CD4-positive, CD25-positive, alpha-beta regulatory T cell (primary cell): ENCODE measurements at places on chromosomes 5 and 9. TPM values are rescaled to one million over a fixed set of nuclear protein-coding genes. Genes with fewer than 3 reads are reported as not detected.

Gene C8G
- total RNA-seq: 1.1 TPM

Gene CCNO
- not detected for total RNA-seq

Gene COL5A1
- 1.7 TPM for total RNA-seq

GRCh38 chr5:22295832-22296231 lies 557.3 kb downstream of the CDH12 start:
- no peak for DNase-seq
- H3K36me3 ChIP-seq: no peaks in the 10 kb centered on the region
- no peak overlapping the region for H3K27ac ChIP-seq

GRCh38 chr9:107727086-107727780 lies 237.7 kb upstream of the KLF4 start:
- no peak overlapping the region for H3K27ac ChIP-seq
- DNase-seq: no peak
- H3K27me3 ChIP-seq: no peaks in the 10 kb centered on the region

Gene MRNIP
- total RNA-seq: 46.4 TPM

Gene ANKRD18A
- 10.9 TPM for total RNA-seq

Gene INSL6
- not detected for total RNA-seq

Gene GPR150
- total RNA-seq: 0.37 TPM

Gene PNPLA7
- 12.4 TPM for total RNA-seq

GRCh38 chr5:66170195-66170919 lies 26.3 kb downstream of the SREK1 start:
- H3K27ac ChIP-seq: peak overlapping the region; percentile 85
- DNase-seq: no peak
- H3K4me3 ChIP-seq: peak overlapping the region; percentile 52
- H3K4me1 ChIP-seq: peaks cover 17% of the 10 kb centered on the region
- H3K36me3 ChIP-seq: peaks cover 40% of the 10 kb centered on the region

DNA sequence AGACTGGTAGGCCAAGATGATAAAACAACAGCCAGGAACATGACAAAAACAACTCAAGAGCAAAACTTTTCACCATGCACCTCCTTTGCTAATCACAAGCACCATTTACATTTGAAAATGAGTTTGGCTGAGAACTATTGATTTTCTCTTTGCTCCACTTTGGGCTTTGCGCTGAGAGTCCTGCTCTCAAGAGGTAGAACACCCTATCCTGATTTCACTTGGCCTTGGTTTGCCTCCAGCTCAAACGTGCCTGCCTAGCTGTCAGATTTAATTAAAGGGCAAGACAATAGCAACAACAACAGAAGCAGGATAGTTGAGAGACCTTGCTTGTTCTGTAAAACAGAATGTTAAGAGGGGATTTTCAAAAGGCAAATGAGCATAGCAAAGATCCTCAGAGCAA lies 128.2 kb upstream of the ASTN2 start:
- DNase-seq: no peak
- H3K4me1 ChIP-seq: no peaks in the 10 kb centered on the region
- no peak overlapping the region for H3K4me3 ChIP-seq
- no peak overlapping the region for H3K27ac ChIP-seq
- H3K27me3 ChIP-seq: no peaks in the 10 kb centered on the region
- H3K36me3 ChIP-seq: no peaks in the 10 kb centered on the region

GRCh38 chr9:137454145-137454596 lies 5.0 kb downstream of the NSMF start:
- H3K4me3 ChIP-seq: no peak overlapping the region
- H3K36me3 ChIP-seq: no peaks in the 10 kb centered on the region
- peaks cover 75% of the 10 kb centered on the region for H3K4me1 ChIP-seq
- H3K27me3 ChIP-seq: no peaks in the 10 kb centered on the region
- DNase-seq: peak; percentile 55
- peak overlapping the region; percentile 55 for H3K27ac ChIP-seq

DNA sequence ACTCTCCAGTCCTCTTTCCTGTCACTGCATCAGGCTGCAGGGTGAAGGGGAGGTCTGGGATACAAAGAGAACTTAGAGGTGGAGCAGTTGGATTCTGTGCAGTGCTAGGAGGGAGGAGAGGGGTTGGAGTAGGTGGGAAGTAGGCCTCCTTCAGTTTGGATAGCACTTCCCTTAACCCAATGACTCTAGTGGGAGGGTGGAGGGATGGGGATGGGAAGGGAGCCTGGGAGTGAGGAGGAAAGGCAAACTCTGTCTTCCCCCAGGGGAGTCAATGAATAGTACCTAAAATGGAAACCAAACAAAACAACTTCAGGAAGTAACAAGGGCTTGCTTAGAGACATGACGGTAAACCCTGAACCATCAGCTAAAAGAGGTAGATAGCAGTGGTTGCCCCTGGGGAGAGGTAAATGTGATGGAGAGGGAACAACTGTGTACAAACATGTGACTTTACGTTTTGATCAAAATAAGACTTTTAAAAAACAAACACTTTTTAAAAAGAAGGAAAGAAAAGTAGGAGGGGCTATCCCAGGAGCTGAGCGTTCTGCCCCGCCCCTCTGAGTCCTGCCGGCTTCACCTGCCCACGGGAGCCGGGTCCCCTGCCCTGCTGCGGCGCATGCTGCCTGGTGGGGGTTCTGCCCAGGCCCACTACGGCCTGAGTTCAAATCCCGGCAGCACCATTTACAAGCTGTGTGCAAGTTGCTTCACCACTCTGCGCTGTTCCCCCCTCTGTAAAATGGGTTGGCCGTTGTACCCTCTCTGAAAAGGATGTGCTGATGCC lies 30.9 kb downstream of the GSN start:
- no peaks in the 10 kb centered on the region for H3K27me3 ChIP-seq
- H3K36me3 ChIP-seq: no peaks in the 10 kb centered on the region

- no peaks in the 10 kb centered on the region for H3K4me1 ChIP-seq
- DNase-seq: no peak
- no peaks in the 10 kb centered on the region for H3K36me3 ChIP-seq
- no peak overlapping the region for H3K4me3 ChIP-seq
- H3K27me3 ChIP-seq: no peaks in the 10 kb centered on the region
Observed at GRCh38 chr9:107480386-107480789, 9.2 kb downstream of the KLF4 start.

DNA sequence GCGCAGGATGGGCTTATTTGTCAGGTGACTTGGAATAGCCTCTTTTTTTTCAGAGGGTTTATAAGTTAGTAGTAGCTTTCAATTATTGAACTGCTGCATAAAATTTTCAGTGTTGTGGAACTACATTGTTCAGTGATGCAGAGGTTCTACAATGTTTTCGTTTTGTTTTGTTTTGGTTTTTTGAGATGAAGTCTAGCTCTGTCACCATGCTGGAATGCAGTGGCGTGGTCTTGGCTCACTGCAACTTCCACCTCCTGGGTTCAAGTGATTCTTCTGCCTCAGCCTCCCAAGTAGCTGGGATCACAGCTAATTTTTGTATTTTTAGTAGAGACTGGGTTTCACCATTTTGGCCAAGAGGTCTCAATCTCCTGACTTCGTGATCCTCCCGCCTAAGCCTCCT lies 22.0 kb downstream of the NUP188 start:
- H3K4me3 ChIP-seq: no peak overlapping the region
- H3K27ac ChIP-seq: no peak overlapping the region
- H3K36me3 ChIP-seq: peaks cover 69% of the 10 kb centered on the region

- H3K27ac ChIP-seq: no peak overlapping the region
- H3K36me3 ChIP-seq: no peaks in the 10 kb centered on the region
- DNase-seq: no peak
Observed at GRCh38 chr9:114229295-114229694, 74.0 kb downstream of the COL27A1 start.

DNA sequence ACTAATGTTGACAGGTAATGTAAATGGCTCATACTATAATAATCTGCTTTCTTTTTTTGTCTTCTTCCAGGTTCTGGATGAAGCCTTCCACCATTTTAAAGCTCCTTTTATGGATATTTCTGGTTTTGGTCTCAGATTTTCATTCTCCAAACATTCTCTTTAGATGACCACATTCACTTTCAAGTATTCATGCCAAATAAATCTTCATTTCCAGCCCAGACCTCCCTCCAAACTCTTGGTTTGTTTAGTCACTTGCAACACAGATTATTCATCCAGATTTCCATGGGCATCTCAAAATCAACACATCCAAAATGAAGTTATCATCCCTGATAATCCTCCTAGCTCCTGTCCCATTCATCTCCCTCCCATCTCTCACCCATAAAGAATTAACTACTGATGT lies 40.3 kb upstream of the SVEP1 start:
- no peaks in the 10 kb centered on the region for H3K4me1 ChIP-seq
- no peaks in the 10 kb centered on the region for H3K36me3 ChIP-seq
- DNase-seq: no peak
- no peaks in the 10 kb centered on the region for H3K27me3 ChIP-seq
- H3K27ac ChIP-seq: no peak overlapping the region

DNA sequence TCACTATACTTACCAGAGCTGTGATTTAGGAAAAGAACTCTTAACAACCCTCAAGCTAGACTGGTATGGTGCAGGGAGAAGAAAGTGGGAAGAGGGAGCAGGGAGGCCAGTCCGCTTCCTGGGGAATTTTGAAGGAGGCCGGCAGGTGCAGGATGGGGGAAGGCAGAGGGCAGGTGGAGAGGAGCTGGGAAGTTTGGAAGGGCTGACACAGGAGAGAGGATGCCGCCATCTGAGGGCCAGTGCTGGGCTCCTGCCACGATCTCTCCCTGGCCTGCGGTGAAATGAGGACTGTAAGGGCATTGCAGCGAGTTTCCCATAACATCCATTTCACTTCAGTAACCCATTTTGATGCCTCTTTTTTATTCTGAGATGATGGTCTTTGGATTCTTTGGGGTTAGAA lies 8.9 kb downstream of the DAB2IP start:
- no peak overlapping the region for H3K4me3 ChIP-seq
- H3K27ac ChIP-seq: no peak overlapping the region
- DNase-seq: no peak
- H3K4me1 ChIP-seq: no peaks in the 10 kb centered on the region

Gene SLC2A6
- total RNA-seq: 1.8 TPM

Gene SH2D3C
- total RNA-seq: 39.3 TPM

- no peaks in the 10 kb centered on the region for H3K36me3 ChIP-seq
- H3K4me1 ChIP-seq: no peaks in the 10 kb centered on the region
- H3K4me3 ChIP-seq: no peak overlapping the region
- no peaks in the 10 kb centered on the region for H3K27me3 ChIP-seq
Observed at GRCh38 chr5:150529555-150529954, 21.6 kb downstream of the NDST1 start.

GRCh38 chr5:149586708-149587318 lies 5.5 kb downstream of the ARHGEF37 start:
- H3K27me3 ChIP-seq: no peaks in the 10 kb centered on the region
- H3K4me3 ChIP-seq: no peak overlapping the region
- no peak for DNase-seq
- H3K27ac ChIP-seq: no peak overlapping the region
- peaks cover under 1% of the 10 kb centered on the region for H3K4me1 ChIP-seq

- H3K4me1 ChIP-seq: no peaks in the 10 kb centered on the region
- no peak overlapping the region for H3K27ac ChIP-seq
- no peak for DNase-seq
- H3K4me3 ChIP-seq: no peak overlapping the region
Observed at GRCh38 chr9:100211476-100211875, 112.4 kb downstream of the INVS start.

DNA sequence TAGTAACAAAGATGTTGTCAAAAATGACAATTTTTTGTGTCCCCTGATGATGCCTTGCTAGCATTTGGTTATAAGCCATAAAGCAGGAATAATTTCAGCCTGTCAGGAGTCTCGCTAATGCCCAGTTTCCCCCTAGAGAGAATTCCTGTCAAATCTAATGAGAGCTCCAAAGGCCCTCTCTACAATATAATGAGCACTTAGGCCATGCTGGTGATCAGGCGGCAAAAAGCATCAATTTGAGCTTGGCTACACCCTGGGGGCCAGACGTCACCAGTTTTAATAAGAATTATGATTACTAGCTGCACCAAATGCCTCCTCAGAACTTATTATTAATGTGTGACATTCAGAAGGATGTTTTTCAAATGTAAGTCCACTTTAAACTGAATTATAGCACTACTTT lies 6.1 kb downstream of the TLE1 start:
- H3K4me1 ChIP-seq: peaks cover 3% of the 10 kb centered on the region
- no peaks in the 10 kb centered on the region for H3K36me3 ChIP-seq
- no peak overlapping the region for H3K4me3 ChIP-seq
- DNase-seq: no peak
- no peak overlapping the region for H3K27ac ChIP-seq

Gene TMEM215
- not detected for total RNA-seq

DNA sequence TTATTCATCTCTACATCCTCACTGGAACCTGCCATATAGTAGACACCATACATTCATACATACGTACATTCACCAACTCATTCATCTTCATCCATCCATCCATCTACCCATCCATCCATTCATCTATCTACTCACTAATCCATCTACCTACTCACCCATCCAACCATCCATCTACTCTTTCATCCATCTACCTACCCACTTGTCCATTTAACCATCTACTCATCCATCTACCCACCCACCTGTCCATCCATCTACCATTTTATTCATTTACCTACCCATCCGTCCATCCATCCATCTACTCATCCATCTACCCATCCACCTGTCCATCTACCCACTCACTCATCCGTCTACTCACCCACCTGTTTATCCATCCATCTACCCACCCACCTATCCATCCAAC lies 31.9 kb upstream of the LCP2 start:
- DNase-seq: no peak
- peak overlapping the region; percentile 96 for H3K27ac ChIP-seq
- H3K36me3 ChIP-seq: no peaks in the 10 kb centered on the region
- peaks cover 72% of the 10 kb centered on the region for H3K4me1 ChIP-seq
- H3K27me3 ChIP-seq: no peaks in the 10 kb centered on the region

- H3K36me3 ChIP-seq: no peaks in the 10 kb centered on the region
- DNase-seq: no peak
- no peak overlapping the region for H3K4me3 ChIP-seq
Observed at GRCh38 chr9:93908591-93909241, 46.4 kb downstream of the BARX1 start.

DNA sequence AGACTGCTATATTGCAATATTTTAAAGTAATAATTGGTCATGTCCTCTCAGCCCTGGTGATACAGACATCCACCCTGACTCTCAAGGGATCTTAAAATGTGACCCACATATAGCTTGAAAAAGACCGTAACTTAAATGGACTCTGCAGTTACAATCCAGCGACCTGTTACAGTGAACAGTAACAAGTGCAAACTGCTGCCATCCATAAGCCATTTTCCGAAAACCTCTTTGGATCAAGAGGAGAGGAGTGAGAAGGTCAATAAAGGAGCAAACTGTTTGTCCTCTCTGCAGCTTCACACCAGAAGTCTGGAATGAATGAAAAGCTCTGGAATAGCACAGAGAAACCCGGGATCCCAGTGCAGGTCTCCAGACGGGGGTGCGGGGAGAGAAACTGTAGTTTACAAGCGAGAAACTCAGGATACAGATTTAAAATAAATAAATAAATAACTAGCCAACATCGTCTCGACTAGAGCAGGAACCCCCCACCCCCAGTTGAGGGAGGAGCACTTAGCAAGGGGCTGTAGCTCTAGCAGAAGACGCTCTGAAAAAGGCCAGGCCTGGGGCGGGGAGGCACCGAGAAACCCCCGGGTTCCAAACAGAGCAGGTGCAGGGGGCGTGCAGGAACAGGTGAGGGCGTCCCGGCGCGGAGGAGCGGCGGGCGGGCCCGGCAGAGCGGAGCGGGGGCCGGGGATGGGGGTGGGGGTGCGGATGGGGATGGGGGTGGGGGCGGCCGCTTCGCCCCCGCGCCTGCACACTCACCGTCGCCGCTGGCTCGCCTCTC lies 572 bp downstream of the ZDHHC21 start:
- peaks cover 4% of the 10 kb centered on the region for H3K27me3 ChIP-seq
- H3K4me3 ChIP-seq: peak overlapping the region; percentile 86
- DNase-seq: no peak
- H3K4me1 ChIP-seq: peaks cover 16% of the 10 kb centered on the region

Gene NR2F1
- total RNA-seq: not detected
